Stimulated activated CD4-positive, alpha-beta T cell treated with anti-CD3 and anti-CD28 coated beads, TNF-alpha, amount 100 ng/mL, for 48 hours (primary cell): ENCODE measurements at places on chromosomes 6 and 20.

DNA sequence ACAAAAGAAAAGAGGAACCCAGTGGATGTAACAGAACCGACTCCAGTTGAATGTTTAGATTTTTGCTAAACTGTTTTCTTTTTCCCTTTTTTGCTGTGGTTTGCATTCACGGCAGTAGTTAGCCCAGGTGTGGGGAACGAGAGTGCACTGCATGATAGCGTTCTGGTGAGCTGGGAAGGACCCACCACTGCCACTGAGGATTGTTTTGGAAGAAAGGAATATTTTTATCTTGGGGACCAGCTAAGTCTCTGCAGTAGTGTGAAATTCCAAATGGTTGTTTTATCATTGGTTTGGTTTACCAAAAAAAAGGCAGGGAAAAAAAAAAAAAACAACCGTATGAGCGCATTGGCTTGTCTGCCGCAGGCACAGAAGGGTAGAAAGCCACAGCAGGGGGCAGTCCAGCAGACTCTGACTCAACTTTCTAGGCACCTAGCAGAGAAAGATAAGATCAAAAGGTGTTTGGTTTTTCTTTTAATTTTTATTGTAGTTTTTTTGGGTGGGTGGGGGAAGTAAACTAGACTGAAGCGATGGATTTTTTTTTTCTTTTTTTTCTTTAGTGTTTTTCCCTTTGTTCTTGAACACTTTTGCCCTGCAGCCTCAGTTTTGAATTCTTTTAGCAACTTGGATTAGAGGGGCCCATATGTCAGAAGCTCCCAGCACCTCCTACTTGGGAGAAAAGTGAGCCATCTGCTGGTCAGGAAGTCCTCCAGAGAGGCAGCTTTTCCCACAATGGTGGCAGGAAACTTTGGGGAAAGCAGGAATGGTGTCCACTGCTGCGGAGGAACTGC, 13.5 kb upstream of the RAB5IF start:
- no peak for DNase-seq

- DNase-seq, result no peak
These were observed 2.4 kb upstream of the GNMT start for GRCh38 chr6:42958125-42958524.

GRCh38 chr20:62561948-62562347, 80.4 kb upstream of the SLCO4A1 start:
- DNase-seq, result no peak

DNA sequence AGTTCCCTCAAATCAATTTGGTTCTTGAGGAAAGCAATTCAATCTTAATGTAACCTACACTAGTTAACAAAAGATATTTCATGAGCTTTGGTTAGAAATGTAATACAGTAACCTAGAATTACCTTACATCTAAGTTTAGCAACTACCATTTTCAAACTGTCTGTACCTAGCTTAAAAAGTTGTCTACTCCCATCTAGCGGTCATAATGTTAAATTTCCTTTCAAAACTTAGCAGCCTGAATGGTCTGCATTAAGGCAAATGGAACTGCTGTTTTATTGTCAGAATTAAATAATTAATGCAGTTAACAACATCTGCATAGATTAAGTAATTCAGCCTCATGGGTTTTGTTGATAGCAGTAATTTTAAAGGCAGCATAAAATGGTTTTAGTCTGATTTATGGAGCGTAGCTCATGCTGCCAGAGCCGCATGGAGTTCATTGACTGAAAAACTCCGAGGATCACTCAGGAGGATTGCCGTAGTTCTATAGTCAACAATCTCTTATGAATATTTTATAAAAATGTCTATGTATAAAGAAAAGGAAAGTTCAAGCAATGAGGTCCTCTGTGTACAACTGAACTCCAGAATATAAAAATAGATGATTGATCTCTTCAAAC, 485.4 kb upstream of the MANEA start:
- DNase-seq, result no peak

- no peak for DNase-seq
These were observed 21.6 kb downstream of the TOX2 start for GRCh38 chr20:43936104-43936770.

DNA sequence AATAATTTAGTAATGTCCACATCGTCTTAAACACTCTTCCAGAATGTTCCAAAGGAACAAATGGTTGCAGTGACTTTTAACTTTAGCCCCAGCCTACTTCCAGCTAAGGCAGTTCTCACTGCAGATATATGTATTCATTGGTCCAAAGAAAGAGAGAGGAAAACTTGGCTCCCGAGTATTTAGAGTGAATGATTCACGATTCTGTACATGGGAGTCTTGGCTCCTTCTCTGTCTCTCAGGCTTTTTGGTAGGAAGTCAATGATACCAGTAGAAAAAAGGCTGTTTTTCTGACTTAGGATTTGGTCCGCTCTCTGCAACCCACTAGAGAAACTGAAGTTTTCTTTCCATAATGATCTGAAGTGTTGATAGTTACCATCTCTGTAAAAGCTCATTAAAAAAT, 38.6 kb downstream of the E2F3 start:
- no peak for DNase-seq

- no peak for DNase-seq
These were observed 207.4 kb upstream of the ZNF217 start for GRCh38 chr20:53800883-53801604.

DNA sequence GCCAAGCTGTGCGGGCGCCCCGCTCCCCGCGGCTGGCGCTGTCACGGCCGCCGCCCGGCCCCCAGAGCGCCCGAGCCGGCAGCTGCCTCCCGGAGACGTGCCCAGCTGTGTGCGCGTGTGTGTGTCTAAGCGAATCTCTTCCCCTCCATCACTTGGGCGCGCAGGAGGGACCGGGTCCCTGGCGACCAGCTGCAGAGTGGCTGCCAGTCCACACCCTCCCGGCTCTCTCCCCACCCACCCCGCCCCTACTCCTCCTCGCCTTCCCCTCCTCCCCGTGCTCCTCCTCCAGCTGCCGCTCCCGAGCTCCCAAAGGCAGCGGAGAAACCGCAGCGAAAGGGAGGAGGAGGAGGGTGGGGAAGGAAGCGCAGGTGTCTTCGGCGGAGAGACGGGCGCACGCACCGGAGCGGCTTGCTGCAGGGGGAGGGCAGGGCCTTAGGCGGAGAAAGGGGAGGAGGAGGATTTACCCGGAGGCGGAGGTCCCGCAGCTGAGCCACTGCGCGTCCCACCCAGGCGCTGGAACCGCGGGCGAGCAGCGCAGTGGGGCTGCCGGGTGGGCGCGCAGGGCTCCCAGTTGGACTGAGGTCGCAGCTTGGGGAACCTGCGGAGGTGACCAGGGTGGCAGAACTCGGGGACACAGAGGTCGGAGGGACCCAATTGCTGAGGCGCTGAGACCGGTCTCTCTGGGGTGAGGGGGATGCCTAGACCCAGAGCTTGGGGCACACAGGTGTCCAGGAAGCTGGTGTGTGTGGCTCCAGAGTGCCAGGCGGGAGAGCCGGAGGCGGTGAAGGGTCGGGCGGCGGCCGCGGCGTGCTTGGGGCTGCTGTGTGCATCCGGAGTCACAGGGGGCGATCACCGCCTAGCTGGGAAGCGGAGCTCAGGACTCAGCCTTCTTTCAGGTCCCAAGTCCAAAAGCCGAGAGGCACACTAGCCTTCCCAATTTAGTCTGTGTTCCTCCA, at the start of gene HS3ST5:
Gene HS3ST5, minus strand, starts transcription at position 198 of the 956 bp plus-strand sequence. CDS start 280,178 bp downstream, outside the sequence.
- no peak for DNase-seq

- DNase-seq, result no peak
These were observed 18.1 kb downstream of the PDRG1 start for GRCh38 chr20:31933698-31934097.

DNA sequence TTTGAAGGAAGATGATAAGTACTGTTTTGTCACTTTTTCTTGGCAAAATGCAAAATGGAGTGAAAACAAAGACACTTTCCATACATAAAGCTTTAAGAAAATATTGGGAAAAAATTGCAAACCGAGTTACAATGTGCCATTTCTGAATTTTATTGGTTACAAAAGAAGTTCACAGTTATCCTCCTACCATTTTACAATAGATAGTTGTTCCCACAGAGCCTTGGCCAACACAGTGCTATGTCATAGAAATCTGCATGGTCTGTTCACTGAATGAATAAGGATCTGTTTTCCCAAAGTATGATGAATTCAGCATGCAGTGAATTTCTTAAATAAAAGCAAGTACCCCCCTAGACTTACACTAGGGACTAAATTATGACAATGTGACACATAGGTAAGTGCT, 268.2 kb upstream of the POU3F2 start:
- DNase-seq, result no peak

DNA sequence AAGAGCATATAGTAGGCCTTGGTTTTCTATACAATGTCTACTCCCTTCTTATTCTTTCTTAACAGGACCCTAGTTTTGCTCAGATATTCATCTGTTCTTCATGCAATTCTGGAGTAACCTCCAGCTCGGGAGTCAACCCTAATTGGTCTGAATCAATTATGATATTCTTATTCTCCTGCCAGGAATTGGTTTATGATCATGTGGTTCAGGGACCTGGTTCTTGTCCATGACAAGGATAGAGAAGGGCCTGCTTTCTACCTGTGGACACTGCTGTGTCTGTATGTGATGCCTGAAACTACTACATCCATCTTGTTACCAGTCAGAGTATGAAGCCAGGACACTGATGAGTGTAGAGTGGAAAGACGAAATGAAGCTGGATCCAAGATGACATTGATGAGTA, 24.4 kb upstream of the FAM184A start:
- DNase-seq, result no peak

- no peak for DNase-seq
These were observed 11.2 kb upstream of the GPSM3 start for GRCh38 chr6:32203426-32204267.

- DNase-seq, result no peak
These were observed 409.3 kb upstream of the SULF2 start for GRCh38 chr20:48194583-48194982.

DNA sequence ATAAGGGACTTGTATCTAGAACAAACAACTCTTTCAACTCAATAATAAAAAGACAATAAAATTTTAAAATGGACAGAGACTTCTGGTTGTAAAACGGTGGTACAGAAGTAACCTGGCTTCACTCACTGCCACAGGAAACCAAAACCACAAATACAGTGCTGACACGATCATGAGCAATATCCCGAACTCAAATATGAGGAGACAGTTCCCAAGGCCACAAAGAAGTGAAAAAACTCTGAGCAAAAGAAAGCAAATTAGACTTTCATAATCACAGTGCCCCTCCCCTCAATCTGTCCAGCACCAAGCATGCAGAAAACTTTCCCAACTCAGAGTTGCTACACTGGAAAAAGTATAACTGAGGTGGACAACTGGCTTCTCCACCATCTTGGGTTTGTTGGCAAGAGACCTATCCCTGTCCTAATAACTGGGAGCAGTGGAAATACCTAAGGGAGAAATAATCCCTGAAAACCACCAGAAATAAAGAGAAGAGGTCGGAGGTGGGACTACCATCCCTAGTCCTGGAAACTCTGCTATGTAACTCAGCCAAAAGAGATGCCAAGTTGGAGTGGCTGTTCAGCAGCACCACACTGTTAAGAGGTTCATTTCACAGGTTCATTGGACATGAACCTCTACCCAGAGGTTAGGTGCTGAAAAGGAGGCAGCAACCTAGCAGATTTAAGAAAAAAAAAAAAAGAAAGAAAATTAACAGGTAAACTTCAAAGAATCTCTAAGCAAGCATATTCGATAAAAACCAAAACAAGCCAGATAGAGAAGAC, 55.5 kb downstream of the REV3L start:
- peak; percentile 8 for DNase-seq

GRCh38 chr20:19363476-19363875, 151.0 kb downstream of the SLC24A3 start:
- no peak for DNase-seq

- no peak for DNase-seq
These were observed 16.5 kb downstream of the COL20A1 start for GRCh38 chr20:63309261-63310071.

GRCh38 chr6:89792881-89793280, 26.7 kb downstream of the MDN1 start:
- DNase-seq, result no peak
